ENCODE measurements at places on chromosomes 11 and 22.

DNA sequence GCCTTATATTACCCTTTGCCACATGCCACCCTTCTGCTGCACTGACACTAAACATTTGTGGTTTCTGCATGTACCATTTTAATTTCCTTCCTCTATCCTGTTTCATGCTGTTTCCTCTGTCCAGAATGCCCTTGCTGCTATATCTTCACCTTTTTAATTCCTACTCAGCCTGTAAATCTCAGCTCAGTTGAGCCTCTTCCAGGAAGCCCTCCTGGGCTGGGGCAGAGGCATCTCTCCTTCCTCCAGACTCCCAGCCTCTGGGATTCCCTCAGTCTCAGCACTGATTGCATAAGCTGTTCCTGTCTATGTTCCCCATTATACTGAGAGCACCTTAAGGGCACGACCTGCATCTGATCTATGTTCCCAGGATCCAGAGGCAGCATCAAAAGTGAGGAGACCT, 98.7 kb downstream of the RNF169 start:
- DNase-seq: no peak

DNA sequence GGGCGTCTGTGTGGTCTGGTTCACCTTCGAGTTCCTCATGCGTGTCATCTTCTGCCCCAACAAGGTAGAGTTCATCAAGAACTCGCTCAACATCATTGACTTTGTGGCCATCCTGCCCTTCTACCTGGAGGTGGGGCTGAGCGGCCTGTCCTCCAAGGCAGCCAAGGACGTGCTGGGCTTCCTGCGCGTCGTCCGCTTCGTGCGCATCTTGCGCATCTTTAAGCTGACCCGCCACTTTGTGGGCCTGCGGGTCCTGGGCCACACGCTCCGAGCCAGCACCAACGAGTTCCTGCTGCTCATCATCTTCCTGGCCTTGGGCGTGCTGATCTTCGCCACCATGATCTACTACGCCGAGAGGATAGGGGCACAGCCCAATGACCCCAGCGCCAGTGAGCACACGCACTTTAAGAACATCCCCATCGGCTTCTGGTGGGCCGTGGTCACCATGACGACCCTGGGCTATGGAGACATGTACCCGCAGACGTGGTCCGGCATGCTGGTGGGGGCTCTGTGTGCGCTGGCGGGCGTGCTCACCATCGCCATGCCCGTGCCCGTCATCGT, 37.3 kb downstream of the KCNC1 start:
- DNase-seq: no peak

- DNase-seq: peak; percentile 83
Observed at GRCh38 chr11:66579017-66579606, 10.7 kb upstream of the CTSF start.

DNA sequence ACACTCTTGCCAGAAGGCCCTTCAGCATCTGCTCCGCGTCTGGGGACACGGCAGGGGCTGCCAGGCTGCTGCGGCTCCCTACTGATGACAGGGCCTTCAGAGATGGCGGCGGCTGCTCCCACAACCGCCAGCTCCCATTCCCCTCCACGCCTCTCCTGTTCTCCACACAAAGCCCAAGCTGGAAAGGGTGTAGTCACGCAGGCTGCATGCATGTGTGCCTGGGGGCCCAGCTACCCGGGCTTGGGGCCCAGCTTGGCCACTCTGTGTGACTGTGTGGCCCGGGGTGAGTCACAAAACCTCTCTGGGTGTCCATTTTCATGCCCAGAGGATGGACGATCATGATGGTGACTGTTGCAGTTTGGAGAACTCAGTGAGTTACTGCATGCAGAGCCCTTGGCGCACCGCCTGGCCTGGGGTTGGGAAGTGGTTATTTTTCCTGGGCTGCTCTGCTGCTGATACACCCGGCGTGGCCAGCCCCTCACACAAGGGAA, 31.7 kb upstream of the PARVB start:
- DNase-seq: no peak

DNA sequence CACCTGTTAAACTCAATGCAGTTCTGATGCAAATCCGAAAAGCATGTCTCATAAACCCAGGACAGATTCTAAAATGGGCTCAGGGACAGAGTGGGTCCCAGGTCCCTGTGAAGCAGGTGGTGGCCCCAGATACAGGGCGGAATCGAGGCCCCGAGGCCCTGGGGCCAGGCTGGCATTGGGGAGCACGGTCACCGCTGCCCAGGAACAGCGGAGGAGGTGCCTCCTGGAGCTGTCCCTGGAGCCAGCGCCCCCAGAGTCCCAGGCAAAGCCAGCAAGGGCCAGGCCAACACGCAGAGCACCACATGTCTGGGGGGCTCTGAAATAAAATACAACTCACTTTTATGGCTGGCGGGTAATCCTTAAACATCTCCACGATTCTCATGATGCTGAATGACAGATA, 10.0 kb upstream of the TTLL8 start:
- DNase-seq: no peak

- DNase-seq: no peak
Observed at GRCh38 chr11:8068605-8069221, 12.3 kb upstream of the TUB start.

Measured in neural progenitor cell (in vitro differentiated cells).